Cortex of kidney (tissue), 1 donor: ENCODE measurements at places on chromosomes 6 and 20.

- no peak for DNase-seq
Observed at GRCh38 chr6:27889275-27889627, 22.9 kb downstream of the OR2B2 start.

DNA sequence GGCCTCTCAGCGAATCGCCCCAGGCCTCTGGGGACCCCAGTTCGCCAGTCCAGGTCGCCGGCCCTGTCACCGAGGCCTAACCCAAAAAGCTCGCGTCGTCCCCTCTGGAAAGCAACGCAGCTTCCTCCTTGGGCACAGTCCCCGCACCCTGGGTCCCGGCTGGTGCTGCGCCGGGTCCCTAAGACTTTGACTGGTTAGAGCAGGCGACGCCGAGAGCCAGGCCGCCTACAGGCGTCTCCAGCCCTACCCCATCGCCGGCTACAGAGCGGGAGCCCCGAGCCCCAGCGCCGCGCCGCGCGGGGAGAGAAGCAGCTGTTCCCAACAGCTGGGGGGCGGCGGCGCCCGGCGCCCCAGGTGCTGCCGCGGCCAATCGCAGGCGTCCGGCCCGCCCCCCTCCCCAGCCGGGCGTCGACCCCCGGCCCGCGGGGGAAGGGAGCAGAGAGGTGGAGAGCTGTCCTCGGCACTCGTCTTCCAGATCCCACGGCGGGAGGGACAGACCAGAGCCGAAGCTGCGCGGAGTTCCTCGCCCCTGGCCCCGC, 540 bp upstream of the RBM24 start:
- no peak for DNase-seq

DNA sequence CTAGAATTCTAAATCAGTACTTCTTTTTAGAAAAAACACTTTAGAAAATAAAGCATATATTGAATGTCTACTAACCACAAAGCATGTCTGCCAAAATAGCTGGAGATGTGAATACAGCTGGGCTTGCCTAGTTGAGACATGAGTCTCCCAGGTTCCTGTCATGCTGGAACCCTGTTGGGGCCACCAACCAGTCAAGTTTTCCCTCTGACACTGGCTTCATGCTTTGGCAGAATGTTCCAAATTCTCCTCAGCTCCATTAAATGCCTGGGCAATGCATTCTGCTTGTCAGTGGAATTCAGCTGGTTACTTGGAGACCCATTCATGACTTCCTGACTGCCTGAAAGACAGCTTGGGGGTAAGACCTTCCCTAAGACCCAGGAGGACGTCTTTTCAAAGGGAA, 87.2 kb downstream of the PRND start:
- DNase-seq, result no peak

DNA sequence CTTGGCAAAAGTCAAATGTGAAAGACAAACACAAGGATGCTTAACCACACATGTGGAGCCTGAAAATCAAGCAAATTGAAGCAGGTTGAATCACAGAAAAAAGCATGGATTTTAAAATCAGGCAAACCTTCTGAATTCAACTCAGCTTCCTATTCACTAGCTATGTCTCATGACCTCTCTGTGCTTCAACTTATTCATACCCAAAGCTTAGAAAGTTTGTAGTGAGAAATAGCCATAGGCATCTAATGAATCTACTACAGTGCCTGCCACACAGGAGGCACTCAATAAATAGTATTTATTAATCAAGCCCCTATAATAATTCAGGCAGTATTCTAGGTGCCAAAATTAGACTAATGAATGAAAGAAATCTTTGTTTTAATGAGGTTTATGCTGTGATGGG, 112.2 kb upstream of the TNFAIP3 start:
- DNase-seq, result no peak

GRCh38 chr6:36800223-36801076, 38.8 kb downstream of the CPNE5 start:
- DNase-seq, result no peak

DNA sequence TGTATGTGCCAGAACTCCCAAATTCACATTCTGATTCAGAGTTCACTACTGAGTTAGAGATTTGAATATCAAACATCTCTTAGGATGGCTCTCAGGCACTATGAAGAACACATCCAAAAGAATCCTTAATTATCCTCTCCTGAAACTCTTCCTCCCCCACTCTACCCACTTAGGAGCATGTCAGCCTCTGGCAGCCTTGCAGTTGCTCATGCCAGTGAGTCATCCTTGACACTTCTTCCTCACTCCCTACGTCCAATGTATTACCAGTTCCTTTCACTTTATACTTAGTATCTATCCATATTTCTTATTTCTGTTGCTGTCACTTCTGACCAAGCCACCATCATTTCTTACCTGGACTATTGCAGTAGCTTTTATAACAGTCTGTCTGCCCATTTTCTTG, 192.0 kb upstream of the IMPG1 start:
- no peak for DNase-seq

- DNase-seq, result no peak
Observed at GRCh38 chr6:118080547-118080946, 173.5 kb downstream of the SLC35F1 start.

DNA sequence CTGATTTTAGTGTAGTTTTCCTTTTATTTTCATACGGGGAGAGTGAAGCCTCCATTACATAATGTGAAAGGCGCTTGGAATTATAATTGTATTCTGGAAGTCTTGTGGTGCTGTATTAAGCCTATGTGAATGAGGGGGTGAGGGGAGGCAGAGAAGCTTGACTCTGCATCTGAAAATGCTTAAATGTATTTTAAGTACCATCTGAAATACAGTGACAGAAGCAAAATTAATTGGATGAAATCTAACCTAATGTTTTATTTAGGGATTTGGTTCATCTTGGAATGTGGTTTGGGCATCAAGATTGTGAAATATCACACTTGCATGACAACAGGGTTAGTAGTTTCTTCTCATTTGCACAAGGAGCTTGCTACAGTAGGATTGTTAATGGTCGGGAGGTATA, 41.2 kb downstream of the TMEM200A start:
- no peak for DNase-seq

DNA sequence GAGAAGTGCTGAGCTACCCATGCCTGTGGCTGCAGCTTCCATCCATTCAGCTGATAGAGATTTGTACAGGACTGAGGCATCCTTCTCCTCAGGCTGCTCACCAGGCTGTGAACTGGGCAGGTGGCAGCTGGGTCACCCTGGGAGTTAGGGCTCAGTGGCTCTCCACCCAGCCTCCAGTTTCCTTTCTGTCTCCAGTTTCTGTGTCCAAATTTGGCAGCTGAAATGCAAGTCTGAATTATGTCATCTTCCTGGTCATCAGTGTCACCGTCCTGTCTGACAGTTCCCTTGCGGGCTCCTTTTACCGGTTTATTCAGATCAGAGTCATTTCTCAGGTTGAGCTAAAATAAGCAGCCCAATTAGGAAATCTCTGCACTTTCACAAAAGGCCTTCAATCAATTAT, 93.3 kb downstream of the EDN1 start:
- no peak for DNase-seq

GRCh38 chr6:6494677-6495076, 93.8 kb upstream of the LY86 start:
- no peak for DNase-seq

DNA sequence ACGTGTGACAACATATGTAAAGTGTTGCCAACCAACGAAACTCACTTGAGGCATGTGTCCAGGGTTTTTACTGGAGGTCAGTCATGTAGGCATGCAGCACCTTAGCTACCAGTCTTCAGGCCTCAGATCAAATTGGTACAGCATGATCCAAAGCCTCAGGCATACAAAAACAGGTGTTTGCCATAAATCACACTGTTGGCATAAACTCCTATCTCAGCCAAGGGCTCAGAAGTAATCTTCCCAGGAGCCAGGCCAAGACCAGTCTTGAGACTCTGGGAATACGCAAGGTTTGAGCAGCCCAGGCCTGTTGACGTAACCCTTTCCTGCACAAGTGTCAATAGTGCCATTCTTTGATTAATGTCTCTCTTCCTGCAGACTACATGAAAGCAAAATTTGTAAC, 163.5 kb downstream of the PRL start:
- no peak for DNase-seq

GRCh38 chr20:50344232-50345071, 153.8 kb downstream of the CEBPB start:
- DNase-seq, result no peak

DNA sequence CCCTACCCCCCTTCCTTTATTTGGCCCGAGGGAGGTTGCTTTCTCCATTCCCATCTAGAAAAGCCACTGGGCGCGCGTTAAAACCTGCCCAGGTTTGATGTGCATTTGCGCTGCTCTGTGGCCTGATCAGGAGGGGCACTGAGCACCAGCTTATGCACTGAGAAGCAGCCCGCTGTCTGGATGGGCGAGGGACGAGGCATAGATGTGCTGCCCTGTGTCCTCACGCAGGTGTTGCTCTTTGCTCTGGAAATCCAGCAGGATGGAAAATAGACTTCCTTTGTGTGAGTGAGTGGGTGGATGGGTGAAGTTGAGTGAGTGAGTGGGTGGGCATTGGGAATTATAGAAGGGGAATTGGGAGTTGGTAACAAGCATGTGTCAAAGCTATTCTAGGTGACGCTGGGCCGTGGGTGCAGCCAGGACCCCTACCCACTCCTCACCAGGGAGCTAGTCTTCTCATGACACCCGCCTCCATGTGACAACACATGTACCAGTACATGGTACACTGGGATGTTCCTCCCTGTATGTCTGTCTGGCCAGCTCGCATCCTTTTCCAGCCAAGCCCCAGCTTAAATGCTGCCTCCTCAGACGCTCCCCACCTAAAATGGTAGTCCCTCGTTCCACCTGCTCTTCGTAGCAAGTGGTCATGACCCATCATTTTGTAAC, 162.6 kb downstream of the DTNBP1 start:
- DNase-seq, result no peak

DNA sequence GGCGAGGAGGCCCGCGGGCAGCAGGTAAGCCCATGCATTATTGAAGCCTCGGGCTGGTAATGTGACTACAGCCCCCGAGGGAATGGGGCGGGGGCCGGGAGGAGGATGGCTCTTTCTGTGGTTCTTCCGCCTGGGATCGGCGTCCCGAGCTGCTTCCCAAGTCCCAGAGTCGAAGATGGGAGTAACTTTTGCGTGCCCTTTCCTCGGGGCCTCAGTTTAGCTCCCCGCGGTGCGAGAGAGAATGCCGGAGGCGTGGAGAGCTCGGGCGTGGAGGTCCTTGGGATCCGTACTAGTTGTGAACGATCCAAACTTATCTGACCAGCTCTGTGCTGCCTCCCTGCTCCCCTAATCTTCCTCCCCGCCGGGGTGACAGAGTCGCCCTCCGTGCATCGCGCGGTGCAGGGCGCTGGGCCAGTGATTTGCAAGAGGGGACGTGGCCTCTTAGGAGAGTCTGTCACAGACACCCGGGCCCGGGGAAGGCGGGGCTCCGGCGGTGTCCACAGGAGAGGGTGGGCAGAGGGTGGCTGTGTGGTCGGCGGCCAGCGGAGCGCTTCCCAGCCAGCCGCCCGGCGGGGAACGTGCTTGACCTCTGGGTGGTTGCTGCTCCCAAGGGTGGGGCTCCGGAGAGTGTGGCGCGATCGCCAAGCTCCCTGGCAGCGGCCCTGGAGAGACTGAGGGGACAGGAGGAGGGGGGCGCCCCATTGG, 815 bp downstream of the UTRN start:
- no peak for DNase-seq

DNA sequence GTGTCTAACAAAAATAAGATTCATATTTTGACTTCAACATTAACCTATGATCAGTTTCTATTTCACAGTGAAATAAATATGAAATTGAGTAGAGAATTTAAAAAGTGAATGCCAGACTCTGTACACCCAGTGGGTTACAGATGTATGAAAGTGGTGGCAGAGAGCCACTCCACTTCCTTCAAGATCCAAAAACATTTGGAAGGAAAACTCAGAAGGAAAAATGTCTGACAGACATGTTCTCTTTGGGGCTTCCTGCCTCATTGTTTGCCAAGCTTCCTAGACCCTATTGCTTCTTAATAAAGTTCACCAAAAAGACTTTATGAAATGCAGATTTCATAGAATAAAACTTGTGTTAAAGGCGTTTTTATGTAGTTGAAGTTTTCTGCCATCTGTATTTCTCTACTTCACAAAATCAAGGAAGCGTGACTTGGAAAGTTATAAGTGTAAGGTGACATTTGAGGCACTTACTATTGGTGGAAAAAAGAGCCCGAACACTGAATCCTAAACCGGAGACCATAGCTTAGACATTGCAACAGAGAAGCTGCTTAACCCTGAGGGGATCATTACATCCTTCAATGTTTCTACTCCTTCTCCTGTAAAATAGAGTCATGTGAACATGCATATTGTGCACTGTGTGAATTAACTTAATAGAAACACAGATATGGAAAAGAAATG, 12.8 kb downstream of the HMGCLL1 start:
- DNase-seq, result no peak

- no peak for DNase-seq
Observed at GRCh38 chr6:133551436-133551835, 310.3 kb downstream of the EYA4 start.

GRCh38 chr6:110560239-110561007, 84.0 kb upstream of the SLC22A16 start:
- DNase-seq, result no peak

GRCh38 chr6:31879901-31880300, 1.1 kb upstream of the SLC44A4 start:
- no peak for DNase-seq

GRCh38 chr20:15542655-15543054, 1030.6 kb downstream of the KIF16B start:
- DNase-seq, result no peak

DNA sequence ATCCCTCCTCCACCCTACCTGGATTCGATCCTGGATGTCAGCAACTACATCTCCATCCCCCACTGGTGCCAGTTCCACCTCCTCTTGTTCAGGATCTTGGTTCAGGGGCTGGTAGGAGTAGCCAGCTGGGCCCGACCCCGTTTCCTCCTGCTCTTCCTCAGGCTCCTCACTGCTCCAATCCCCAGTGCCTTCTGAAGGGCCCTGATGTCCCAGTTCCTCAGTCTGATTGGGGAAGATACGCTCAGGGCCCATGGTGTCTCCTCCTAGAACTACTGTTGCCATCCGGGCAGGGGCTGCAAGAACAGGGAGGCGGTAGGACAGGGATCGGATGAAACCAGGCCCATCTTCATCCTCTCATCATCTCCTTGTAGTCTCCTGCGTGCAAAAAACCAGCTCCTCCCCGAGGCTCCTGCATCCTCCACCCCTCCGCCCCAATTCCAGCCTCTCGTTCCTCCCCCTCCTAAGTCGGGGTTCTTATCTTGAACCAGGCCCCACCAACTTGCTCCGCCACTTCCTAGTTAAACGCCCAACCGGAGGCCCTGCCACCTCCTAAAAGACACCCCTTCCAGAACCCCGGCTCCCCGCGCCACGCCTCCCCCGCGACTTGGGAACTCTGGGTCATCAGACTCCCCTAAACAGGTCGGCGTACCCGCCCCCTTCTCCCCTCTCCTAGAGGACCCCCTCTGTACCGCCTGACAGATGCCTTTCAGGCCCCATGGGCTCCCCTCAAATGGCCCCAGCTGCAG, 476 bp downstream of the MEA1 start:
- no peak for DNase-seq

- no peak for DNase-seq
Observed at GRCh38 chr20:51803148-51803854, 980 bp upstream of the SALL4 start.

GRCh38 chr6:33894438-33894837, 90.6 kb upstream of the MLN start:
- DNase-seq, result no peak

- DNase-seq, result no peak
Observed at GRCh38 chr20:1286267-1287024, 20.4 kb downstream of the SNPH start.

GRCh38 chr20:63814891-63815614, 16.0 kb downstream of the ZBTB46 start:
- no peak for DNase-seq
